GF-D8 (cell line): ENCODE measurements at places on chromosomes 7 and 10.

- DNase-seq = no peak
These were observed 22.5 kb downstream of the TMEM176A start for GRCh38 chr7:150823043-150823442.

DNA sequence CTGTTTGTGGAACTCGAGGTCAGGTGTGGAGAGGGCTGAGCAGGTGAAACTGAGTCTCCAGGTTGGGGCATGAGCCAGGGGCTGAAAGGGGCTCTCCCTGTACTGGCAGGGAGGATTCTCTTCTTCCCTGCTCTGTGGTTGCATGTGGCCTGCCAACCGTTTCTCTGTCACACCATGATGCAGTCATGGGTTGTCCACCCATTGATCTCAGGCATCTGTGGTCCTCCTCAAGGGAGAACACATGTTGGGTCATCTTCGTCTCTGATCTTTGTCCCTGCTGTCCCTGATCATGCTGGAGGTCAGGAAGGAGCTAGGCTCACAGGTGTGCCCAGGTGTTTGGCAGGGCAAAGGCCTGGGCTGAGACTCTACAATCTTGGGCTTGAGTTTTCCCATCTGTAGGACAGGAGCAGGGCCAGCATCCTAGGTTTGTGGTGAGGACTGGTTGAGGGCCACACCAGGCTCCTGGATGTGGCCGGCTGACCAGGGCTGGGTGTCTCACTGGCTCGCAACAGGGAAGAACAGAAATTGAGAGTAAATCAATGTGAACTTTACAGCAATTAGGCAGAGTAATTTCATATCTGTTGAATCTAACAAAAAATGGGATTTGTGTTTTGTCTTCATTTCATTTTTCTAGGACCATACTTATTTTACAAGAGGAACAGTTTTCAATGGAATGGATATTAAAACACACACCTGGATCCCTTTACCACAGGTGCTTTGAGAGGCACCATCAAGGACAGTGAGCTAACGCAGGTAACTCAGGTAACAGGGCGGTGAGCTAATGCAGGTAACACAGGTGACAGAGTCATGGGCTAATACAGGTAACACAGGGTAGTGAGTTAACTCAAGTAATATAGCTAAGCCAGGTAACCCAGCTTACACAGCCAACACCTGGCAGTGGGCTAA lies 58.5 kb upstream of the IGFBP3 start:
- no peak for DNase-seq

DNA sequence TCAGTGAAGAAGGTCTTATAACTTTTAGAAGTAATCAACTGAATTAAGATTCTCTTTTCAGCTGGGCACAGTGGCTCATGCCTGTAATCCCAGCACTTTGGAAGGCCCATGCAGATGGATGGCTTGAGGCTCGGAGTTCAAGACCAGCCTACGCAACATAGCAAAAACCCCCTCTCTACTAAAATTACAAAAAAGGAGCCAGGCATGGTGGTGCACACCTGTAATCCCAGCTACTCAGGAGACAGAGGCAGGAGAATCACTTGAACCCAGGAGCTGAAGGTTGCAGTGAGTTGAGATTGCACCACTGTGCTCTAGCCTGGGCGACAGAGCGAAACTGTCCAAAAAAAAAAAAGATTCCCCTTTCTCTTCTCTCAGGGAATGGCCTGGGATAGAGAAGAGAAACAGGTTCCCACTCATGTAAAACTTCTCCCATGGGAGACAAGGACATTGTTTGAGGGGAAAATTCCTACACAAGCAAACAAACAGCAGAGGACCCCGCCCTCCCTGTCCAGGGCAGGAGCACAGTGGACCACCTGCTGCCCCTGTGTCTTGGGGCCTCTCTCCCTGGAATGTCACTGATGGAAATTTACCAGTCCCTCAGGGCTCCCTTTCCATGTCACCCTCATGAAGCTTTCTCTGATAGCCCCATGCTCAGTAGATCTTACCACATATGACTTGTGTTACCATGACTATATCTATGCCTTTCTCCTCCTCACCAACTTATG lies 5.6 kb downstream of the IL2RA start:
- no peak for DNase-seq

GRCh38 chr10:101219139-101219945 lies 9.9 kb downstream of the LBX1 start:
- no peak for DNase-seq

DNA sequence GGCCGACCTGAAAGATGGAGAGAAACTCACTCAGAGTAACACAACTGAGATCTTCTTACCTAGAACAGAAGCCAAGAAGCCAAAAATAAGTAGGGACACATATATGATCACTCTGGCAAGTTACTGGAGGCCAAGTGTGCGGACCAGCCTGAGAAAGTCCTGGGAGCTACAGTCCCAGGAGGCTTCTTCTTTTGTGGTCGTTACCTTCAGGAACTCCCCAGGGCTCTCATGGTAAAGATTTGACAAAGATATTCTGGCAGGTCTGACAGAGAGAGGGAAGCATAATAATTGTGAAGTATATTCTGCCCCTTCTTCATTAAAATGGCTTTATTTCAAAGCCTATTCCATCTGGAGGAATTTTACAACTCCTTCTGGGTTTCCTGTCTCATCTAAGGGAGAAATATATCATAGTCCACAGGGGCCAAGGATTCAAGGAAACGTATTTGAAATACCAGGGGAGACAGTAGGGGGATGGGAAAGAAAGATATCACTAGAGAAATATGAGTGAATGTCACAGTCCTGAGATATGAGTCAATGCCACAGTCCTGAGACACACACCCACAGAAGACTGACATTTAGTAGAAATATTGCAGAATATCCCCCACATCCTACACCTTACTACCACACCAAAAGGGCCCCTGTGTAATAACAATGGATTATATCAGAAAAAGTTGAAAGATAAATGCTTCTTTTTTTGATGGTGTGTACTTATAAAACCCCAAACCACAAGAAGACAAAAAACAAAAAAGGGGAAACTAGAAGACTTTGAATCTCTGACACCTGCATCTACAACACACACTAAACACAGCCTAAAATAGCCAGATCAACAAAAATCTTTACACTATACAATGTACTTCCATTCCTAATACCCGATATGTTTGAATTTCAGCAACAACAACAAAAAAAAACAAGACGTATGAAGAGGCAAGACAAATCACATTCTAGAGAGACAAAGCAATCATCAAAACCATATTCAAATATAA lies 594.2 kb upstream of the NRG3 start:
- DNase-seq = no peak

GRCh38 chr7:149216402-149216801 lies 21.1 kb downstream of the ZNF282 start:
- DNase-seq = no peak

GRCh38 chr7:5064391-5065106 lies 18.9 kb downstream of the RBAK start:
- DNase-seq = no peak

DNA sequence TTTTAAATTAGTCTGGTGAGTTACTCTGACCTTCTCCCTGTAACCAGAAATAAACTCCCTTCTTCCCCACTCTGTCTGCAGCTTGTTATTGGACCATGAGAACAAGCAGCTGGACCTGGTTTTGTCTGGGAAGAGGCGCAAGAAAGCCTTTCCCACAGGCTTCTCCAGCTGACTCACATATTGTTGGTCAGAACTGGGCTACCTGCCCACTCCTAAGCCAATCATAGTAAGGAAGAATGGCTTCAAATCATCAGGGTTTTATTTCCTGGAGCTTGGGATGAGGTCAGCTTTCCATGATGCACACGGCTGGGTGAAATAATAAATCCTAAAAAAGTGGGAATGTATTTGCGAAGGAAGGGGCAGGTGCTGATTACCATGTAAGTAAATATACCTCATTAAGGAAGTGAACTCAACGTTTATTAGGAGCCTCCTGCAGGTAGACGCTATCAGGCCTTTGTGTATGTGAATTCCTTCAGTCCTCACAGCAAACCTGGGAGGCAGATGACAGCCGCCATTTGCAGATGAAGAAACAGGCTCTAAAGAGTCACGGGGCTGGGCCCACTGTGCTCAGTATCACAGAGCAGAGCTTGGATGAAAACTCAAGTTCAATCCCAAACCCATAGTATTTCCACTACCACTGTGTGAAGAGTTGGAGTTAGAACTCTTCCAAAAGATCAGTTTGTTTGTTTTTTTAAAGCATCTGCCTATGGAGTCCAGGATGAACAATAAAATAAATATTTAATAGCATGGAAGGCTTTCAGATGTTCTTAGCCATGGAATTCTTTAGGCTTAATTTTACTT lies 32.8 kb downstream of the IL15RA start:
- DNase-seq = no peak

DNA sequence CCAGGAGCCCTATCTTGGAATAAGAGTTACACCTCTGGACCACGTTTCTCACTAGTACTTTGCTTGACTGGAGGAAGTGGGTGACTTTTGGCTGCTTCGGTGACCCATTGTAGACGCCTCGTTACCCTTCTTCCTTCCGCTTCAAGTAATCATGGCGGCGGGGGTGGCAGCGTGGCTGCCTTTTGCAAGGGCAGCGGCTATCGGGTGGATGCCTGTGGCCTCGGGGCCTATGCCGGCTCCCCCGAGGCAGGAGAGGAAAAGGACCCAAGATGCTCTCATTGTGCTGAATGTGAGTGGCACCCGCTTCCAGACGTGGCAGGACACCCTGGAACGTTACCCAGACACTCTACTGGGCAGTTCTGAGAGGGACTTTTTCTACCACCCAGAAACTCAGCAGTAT lies 1.5 kb downstream of the KCND2 start:
- DNase-seq = no peak

DNA sequence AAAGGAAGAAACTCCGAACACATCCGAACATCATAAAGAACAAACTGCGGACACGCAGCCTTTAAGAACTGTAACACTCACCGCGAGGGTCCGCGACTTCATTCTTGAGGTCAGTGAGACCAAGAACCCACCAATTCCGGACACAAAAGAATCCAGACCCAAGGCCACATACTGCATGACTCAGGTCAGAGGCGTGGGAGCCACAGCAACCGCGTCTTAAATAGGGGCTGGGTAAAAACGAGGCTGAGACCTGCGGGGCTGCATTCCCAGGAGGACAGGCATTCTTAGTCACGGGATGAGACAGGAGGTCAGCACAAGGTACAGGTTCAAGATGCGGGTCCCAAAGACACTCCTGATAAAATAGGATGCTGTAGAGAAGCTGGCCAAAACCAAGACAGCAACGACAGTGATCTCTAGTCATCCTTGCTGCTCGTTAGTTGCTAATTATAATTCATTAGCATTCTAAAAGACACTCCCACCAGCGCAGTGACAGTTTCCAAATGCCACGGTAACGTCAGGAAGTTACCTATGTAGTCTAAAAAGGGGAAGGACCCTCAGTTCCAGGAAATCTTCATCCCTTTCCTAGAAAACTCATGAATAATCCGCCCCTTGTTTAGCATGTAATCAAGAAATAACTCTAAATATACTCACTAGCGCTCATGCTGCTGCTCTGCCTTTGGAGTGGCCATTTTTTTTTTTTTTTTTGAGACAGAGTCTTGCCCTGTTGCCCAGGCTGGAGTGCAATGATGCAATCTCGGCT lies 19.3 kb downstream of the AP5Z1 start:
- no peak for DNase-seq

GRCh38 chr7:69189406-69189805 lies 408.9 kb upstream of the AUTS2 start:
- no peak for DNase-seq

DNA sequence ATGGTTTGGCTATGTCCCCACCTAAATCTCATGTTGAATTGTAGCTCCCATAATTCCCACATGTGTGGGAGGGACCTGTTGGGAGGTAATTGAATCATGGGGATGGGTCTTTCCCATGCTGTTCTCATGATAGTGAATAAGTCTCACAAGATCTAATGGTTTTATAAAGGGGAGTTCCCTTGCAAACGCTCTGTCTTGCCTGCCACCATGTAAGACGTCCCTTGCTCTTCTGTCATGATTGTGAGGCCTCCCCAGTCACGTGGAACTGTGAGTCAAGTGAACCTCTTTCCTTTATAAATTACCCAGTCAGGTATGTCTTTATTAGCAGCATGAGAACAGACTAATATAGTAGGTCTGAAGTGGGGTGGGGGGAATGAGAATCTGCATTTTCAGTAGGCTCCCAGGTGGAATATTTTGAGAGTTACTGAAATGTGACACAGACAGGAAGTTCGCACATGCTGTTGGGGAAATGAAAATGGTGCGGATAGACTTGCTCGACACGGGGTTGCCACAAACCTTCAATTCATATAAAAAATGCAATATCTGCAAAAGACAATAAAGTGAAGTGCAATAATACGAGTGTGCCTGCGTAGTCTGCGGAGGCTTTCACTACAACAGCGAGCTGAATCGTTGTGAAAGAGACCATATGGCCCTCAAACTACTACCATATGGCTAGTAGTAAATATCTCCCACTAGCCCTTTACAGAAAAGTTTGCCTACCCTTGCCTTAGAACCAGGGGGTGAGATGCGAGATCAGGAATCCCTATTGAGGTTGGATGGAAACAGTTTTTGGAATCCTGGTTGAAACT lies 166.1 kb downstream of the GRK5 start:
- DNase-seq = no peak

- DNase-seq = no peak
These were observed 239.6 kb upstream of the SLC26A5 start for GRCh38 chr7:103685646-103686045.

DNA sequence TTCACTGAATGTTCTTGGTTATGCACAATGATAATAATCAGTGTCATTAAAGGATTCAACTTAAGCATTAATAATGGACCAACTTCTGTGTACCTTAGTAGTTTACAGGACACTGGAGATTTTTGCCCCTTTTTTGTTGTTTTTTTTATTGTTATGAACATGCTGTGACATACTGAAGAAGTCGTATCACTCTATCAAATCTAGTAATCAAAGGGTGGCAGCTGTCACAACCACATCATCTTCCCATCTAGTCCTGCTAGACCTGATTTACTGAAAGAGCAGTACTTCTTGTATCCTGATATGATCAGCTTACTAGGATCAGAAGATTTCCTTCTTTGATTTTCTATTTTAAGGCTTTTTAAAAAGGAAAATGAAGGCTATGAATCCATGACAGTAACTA lies 504.6 kb upstream of the CELF2 start:
- no peak for DNase-seq

GRCh38 chr10:113272511-113272910 lies 280.3 kb upstream of the HABP2 start:
- DNase-seq = no peak

DNA sequence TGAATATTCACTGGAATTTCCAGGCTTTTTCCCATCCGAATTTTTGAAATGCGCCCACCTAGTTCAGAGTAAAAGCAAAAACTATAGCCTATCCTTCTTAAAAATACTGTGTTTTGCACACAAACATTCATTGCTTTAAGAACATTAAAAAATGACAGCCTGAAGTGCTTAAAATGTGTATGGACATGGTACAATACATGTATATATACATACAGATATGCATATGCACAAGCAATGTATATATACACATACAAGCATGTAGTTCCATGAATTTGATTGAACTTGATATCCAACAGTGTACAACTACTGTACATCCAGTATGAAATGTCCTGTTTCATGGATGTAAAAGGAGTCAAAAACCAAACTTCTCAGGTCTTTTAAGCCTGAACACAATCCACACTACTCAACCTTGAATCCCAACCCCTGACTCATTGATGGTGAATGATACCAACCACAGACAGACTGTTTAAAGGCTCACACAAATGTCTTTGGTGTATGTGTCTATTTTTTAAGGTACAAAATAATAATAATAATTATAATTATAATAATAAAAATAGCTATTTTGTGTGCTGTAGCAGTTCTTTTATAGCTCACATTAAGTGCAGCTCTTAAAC lies 14.8 kb downstream of the INHBA start:
- DNase-seq = no peak

- DNase-seq = no peak
These were observed 51.4 kb downstream of the CAMK2B start for GRCh38 chr7:44273681-44274622.
